ENCODE measurements at places on chromosomes 2 and 18.

DNA sequence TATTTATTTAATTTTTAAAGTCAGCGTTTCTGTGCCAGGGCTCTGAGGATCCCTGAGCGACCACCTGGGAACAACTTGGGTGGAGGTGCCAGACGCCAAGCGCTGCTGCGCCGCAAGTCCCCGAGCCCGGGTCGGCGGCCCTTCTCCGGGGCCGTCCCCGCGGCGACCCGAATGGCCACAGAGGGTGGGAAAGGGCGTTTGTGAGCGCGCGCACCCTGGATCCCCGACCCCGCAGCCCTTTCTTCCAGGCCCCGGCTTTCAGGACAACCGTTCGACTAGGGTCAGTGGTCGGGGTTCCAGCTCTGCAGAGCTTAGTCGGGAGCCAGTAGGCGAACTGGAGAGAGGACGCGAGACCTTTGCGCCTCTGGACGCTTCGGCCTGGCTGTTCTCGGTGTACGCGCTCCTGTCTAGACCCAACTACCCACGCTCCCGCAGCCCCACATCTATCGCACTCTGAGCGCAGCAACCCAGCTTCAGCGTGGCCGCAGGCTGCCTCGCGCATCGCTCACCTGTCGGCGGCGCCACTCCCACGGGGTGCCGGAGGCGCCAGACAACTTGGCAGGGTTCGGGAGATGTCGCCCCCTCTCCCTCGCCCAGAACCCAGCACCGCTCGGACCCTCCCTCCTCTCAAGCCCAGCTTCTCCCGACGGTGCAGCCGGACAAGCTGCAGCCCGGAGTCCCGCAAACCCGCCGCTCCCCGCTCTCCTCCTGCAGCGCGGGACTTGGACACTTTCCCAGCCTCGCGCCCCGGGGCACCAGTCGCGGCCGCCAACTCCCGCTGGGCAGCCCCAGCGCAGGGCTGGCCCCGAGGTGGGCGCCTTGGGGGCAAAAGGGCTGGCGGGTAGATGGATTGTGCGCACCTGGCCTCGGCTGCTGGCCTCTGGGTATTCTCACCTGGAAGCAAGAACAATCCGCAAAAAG, 758 bp downstream of the LYPD1 start:
- no peak for DNase-seq

DNA sequence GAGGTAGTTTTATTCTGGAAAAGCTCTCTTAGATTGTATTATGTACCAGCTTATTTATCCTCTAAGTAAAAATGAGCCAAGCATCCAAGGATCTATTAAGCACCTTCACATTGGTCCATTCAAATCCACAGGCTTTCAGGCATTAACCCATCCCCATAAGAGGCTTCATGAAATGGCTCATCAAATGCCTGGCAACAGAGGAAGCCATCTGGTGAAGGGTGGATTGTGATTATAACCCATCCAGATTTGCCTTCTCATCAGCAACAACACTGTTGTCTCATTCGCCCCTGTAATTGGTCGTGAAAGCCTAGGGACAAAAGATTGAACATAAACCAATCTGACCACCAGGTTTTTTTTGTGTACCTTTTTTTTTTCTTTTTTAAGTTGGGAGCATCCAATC, 134.3 kb upstream of the TACR1 start:
- no peak for DNase-seq

DNA sequence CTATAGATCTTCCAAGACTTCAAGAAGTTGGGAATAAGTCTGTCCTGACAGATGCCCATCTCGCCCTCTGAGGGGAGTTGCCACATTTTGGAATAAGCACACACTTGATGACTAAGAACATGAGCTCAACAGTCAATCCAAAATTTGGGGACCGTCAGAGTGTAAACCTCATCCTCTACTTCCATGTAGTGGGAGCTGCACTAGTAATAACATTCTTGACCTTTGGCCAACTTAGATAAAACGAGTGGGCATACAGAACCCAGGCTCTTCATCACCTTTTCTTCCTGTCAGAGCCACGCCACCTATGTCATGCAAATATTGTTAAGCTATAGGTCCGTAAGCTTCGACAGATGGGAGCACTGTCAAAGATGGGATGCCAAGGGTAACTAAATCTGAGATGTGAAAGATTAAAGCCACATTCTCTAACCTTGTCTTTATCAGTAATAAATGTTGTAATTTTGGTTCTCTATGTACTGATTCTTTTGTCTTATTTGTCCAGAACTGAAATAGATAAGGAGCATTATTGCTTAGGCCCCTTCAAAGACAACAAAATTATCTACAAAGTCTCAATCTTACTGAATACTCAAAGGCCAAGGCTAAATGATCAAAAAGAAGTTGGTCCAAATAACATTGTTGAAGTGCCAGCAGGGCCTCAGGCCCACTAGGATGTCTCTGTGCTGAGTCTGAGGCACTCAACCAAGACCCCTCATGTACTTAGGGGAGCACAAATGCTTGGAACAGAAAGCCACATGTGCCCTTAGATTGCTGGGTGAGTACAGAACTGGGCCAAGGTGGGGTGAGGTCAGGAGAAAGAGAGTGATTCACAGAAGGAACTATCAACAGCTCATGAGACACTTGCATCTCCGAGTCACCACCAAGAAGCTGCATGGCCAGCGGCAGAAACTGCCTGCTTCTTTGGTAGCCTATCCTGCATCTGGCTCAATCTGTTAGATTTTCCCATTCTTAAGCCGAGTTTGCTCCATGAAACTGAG, 15.0 kb downstream of the CDH2 start:
- no peak for DNase-seq

DNA sequence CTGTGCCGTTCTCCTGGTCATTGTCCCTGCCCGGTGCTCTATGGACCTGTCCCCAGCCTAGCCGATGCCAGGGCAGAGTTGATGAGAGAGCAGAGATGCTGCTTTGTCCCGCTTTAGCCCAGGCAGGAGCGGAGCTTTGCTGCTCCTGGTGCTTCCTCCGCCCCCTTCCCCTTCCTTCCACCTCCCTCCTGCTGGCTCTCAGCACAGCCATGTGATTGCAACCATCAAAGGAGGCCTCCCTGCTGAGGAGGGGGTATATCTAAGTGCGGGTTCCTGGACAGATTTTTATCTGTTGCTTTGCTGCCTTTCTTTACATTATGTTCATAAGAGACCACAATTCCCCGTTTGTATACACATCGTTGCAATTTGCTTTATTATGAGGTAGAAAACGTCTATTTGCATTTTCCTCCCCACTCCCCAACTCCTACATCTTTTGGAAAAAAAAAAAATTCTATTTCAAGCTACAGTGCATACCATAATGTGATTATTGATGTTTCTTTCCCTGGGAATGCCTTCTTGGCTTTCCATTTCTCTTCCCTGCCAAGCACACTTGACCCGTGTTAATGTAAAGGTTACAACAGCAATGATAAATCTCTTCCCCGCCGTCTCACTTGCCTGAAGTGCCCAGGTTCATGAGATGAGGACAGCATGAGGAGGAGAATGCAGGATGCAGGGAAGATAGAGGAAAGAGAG, 25.4 kb downstream of the ALPK2 start:
- DNase-seq, result no peak
